CD4-positive, alpha-beta T cell treated with Interleukin-4 for 1 hour (primary cell): ENCODE measurements at places on chromosomes 16 and 17.

DNA sequence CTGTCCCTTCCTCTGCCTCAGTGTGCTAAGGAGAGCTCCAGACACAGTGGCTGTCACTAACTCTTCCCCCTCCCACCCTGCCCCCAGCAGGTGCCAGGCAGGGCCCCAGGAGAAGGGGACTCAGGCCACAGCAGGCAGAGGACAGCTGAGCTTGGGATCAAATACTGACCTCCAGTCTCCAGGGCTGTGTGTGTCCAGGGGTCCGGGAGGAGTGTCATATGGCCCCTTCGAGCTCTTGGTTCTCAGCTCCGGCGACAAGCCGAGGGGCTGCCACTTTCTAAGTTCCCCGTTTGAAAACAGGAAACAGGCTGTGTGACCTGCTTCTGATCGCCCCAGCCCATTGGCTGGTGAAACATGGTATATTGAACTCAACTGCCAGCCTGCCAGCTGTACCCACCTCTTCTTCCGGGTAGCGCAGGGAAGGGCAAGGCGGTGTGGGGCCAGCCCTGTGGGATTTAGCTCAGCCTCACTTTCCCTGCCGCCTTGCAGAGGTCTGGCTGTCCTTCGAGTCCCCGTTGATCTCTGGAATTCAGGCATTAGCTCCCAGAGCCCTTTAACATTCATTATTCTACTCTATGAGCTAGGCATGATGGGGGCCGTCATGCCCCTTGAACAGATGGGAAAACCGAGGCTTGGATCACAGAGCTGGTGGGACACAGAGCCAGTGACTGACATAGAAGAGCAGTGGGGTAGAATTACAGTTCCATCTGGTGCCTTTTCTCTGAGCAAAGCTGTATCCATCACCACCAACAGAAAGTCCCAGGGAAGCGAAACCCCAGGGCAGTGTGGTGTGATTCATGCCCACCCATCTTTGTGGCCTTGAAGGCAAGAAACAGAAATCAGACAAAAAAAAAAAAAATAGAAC is at the start of gene SNX20:
Gene SNX20 (minus strand): TSS at position 292 of the 865 bp plus-strand sequence. CDS start 3,786 bp downstream, outside the sequence.
- DNase-seq: peak; percentile 84

DNA sequence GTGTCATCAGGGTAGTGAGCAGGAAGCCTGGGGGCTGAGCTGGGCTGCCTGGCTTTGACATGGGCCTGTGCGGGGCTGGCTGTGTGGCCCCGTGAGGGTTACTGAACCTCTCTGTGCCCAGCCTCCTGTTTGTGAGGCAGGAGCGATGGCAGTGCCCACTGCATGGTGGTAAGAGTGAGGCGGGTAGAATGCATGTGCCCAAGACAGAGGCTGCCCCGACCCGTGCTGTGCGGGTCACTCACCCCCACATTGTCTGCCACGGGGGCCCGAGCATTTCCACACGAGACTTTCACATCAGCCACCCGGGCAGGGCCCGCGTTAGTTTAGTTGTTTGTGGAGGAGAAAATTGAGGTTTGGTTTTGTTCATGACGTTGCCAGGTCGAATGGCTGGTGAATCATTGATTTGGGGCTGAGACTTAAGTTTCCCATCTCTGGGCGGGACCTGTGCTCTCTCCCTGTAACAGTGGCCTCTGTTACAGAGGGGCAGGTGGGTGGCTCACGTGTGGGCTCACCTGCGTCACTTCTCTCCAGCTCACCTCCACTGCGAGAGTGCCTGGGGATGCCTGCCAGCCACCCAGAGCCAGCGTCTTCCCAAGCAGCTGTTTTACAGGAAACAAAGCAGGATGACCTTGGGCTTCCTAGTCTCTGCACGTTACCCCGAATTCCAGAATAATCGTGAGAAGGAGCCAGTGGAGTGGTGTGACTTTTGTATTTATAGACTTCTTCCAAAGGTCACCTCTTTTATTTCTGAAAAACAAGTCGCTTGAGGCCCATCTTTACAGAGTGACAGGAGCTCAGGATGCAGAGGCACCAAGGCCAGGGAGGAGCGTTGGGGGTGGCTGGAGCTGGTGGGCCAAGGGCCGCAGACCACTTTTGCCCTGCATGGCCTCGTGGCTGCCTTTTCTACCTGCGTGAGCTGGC is 150.6 kb downstream of the RPTOR start:
- DNase-seq: no peak

DNA sequence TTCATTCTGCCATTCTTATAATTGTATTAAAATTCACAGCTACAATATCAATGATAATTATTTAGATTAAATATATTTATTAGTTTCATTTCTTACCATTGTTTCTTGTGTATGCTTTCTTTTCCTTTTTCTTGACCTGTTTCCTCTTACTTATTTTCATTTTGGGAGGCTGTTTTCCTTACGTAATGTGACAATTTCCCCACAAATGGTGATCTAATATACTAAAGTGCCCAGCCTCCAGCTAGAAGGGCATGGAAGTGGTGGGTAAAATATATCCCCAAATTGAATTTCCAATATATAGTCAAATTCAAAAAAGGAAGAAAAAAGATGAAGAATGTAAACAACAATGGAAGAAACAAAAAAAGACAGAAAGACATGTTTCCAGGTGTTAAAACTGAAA is 1.5 kb upstream of the ABCA6 start:
- DNase-seq: no peak

DNA sequence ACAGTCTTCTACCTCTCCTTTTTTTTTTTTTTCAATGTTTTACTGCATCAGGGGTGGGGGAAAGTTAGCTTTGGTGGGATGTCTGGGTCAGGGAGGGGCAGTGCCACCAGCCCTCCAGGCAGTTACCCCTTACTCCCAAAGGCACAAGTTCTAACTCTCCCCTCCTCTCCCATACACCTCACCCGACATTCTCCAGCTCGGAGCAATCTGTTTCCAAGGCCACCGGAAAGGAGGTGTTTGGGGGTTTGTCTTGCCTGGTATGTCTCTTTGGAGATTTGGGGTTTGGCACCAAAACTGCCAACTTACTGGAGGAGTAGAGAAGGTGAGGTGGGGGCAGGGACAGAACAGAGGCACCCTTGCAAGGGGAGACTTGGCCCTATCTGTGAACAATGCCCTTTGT is 4.7 kb downstream of the DLX3 start:
- no peak for DNase-seq

DNA sequence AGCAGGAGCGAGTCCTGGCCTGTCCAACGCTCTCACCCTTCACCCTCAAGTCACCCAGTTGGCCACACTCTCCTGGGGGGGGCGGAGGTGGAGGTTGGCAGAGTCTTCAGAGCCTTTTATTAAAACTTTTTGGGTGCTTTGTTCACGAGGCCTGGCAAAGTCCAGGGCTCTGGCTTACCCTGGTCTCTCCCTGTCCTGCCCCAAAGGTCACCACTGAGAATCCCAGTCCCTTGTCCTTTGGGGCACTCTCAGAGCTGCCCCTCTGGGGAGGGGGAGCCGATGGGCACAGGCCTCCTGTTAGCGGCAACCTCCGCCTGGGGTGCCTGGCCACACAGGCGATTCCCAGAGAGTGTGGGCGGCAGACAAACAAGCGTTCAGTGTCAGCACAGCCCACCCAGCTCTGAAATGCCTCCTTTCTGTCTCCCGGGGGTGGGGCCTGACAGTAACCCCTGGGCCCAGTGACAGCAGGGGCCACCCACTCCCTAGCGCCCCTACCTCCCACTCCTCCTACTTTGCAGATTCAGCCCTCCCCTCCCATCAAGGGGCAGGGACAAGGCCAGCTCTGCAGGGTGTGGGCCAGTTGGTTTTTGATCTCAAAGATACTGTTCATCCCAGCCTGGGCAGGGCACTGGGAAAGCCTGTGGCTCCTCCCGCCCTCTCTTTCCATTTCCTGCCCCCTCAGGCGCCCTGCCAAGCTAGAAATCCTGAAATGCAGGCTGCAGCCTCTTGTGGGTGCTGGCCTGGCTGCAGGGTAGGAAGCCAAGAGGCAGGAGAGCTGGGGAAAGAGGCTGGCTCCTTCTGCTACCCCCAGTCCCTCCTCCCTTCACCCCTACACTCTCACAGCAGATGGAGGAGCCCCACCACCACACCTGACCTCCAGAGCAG is 36.6 kb upstream of the EMP2 start:
- no peak for DNase-seq

DNA sequence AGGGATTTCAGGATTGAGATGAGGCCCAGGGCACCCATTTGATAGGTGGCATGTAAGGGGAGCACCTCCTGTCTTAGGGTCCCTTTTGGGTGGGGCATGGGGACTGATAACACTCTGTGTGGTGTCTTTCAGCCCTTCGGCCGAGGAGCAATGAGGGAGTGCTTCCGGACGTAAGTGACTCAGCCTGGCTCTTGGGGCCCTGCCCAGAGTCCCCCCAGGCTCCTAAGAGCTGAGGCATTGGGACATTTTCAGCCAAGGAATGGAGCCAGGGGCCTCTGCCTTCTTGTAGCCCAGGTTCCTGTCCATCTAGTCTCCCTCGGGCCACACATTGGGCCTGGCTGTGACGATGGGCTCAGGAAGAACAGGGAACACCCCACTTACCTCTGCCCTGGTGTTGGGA is 44.4 kb downstream of the EEF2K start:
- no peak for DNase-seq

DNA sequence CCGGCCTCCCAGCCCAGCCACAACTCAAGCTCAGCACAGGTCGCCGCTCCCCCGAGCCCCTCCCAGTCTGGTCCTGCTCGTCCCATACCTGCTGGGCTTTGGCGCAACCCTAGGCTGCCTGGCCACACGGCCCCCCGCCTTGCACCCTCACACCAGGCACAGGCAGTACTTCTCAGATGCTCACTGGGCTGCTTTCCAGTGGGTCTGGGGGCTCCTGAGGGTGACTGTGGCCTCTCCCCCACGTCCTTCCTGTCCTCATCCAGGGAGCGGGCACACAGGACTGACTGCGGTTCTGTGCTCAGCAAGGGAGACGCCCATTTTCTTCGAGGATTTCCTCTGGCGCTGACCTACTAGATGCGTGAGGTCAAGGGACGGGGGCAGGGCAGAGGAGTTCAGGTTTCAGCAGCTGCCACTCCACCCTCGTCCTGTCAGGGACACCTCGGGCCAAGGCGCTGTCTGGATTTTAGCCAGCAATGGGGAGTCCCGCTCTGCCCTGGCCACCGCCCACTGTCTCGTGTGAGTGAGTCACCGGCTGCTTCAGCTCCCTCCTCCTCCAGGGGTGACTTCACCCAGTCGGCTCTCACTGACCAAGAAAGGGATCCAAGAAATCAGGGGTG is 115.8 kb downstream of the NPIPB11 start:
- DNase-seq: peak; percentile 92

- no peak for DNase-seq
Measured at GRCh38 chr16:82824408-82824807, 197.6 kb downstream of the CDH13 start.

DNA sequence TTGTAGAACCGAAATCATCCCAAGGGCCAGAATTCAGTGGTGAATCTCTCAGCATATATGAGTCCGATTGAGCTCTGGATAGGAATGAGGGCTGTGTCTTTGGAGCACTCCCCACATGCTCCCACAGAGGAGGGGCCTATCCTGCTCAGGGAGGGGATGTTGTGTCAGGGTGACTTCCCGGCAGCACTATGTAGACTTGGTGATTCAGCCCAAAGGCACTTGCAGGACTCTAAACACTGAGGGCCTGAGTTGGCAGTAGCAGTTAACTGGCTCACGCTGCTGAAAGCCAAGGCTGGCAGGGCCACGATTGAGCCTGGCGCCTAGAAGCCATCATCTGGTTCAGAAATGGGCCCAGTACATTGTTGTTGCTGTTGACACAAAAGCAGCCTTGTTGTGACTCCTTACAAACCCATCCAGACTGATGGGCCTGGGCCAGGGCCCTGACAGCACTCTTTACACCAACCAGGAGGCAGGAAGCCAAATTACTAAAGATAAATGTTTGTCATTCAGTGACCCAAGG is 31.9 kb downstream of the NMT1 start:
- no peak for DNase-seq

- no peak for DNase-seq
Measured at GRCh38 chr17:13073018-13073417, 55.2 kb upstream of the ELAC2 start.

GRCh38 chr16:48075398-48075797 is 80.4 kb downstream of the ABCC12 start:
- DNase-seq: no peak

GRCh38 chr17:82076018-82076784 is 10.6 kb upstream of the DUS1L start:
- no peak for DNase-seq

GRCh38 chr16:74756203-74756602 is 18.4 kb downstream of the FA2H start:
- DNase-seq: no peak

GRCh38 chr17:62653002-62653825 is 25.7 kb downstream of the MRC2 start:
- DNase-seq: peak; percentile 59

GRCh38 chr16:69363281-69363717 is 11.7 kb upstream of the TMED6 start:
- no peak for DNase-seq

DNA sequence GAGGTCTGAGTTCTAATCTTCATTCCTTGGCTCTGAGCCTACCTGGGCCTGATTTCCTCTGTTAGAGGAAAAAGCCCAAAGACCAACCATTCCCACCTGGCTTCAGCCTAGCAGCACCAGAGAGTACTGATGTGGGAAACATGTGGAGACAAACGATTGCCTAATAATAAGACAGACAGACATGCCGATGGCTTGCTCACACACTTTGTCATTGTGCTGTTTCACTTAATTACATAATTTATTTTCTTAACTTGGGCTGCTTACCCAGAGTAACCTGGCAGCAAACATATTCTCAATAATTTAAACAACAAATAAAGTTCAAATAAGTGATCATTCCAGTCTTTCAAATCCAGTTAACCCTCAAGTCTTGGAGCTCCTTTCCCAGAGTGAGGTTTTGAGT is 83.4 kb downstream of the MAF start:
- DNase-seq: no peak

DNA sequence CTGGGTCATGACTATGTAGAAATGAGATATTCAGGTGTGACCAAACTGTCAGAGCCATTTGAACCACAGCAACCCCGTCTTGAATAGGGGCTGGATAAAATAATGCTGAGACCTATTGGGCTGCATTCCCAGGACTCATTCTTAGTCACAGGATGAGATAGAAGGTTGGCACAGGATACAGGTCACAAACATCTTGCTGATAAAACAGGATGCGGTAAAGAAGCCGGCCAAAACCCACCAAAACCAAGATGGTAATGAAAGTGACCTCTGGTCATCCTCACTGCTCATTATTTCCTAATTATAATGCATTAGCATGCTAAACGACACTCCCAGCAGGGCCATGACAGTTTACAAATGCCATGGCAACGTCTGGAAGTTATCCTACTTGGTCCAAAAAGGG is 545.5 kb downstream of the TMEM114 start:
- DNase-seq: no peak

DNA sequence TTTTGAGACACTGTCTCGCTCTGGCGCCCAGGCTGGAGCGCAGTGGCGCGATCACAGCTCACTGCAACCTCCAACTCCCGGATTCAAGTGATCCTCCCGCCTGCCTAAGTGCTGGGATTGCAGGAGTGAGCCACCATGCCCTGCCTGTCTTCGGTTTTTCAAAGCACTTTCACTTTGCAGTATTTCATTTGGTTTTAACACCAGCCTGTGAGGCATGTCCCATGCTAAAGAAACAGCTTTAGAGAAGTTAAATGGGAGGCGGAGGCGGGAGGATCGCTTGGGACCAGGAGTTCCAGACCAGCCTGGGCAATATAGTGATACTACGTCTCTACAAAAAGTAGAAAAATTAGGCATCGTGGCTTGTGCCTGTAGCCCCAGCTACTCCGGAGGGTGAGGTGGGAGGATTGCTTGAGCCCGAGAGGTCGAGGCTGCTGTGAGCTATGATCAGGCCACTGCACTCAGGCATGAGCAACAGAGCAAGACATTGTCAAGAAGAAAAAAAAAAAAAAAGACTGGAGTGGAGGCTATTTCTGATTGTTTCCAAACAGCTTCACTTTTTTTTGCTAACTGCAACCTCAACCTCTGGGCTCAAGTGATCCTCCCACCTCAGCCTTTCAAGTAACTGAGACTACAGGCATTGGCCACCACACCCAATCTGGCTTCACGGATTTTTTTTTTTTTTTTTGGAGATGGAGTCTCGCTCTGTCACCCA is 1.3 kb downstream of the METTL23 start:
- DNase-seq: no peak
